T-cell (primary cell): ENCODE measurements at places on chromosomes 1 and 21.
A peak's percentile ranks its signal among the peaks of the same experiment; 100 is the strongest.

DNA sequence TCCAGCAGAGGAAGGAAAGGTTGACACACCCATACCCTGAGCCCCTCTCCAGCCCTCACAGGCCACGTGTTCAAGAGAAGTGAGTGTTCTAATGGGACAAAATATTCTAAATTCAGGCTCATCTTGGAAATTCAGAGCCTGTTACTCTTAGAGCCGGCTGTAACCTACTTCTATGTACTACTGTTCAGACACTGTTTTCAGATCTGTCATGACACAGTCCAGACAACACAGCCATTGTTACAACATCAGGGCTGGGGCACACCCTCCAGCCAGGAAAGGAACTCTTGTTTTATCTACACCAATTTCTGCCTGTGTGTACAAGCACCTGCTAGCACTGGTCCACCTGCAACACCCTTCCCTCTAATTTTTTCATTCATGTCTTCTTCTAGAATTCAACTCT lies 145.4 kb upstream of the C8B start:
- no peak for DNase-seq

DNA sequence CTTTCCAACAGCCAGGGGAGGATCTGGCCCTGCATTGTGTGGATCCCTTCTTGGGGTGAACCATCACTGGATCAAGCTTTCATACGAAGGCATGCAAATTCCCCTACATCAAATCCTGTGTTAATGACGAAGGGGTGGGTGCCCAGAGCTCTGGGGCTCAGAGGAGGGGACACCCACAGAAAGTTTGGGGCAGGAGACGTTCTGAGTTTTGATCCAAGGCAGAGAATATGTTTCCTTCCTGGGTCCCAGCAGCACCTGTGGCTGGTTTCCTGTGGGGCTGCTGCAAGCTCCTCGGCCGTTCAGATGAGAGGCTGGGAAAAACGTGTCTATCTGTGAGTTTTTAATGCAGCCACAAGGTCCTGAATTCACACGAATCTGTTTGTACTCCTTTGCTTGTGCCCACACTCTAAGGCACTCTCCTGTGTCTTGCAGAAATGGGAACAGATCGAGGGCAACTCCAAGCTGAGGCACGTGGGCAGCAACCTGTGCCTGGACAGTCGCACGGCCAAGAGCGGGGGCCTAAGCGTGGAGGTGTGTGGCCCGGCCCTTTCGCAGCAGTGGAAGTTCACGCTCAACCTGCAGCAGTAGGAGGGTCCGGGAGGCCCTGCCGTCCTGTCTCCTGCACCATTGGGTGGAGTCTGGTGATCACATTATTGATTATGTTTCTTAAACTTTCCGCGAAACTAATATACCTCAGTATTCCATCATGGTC lies 147.1 kb downstream of the PGBD5 start:
- DNase-seq, result no peak

DNA sequence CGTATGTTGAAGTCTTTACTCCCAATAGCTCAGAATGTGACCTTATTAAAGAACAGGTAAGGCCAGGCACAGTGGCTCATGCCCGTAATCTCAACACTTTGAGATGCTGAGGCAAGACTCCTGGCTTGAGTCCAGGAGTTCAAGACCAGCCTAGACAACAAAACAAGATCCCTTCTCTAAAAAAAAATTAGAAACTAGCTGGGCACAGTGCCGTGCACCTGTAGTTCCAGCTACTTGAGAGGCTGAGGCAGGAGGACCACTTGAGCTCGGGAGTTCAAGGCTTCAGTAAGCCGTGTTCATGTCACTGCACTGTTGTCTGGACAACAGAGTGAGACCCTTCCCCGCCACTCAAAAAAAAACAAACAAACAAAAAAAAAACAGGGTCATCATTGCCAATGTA lies 171.3 kb downstream of the RERE start:
- DNase-seq, result no peak

DNA sequence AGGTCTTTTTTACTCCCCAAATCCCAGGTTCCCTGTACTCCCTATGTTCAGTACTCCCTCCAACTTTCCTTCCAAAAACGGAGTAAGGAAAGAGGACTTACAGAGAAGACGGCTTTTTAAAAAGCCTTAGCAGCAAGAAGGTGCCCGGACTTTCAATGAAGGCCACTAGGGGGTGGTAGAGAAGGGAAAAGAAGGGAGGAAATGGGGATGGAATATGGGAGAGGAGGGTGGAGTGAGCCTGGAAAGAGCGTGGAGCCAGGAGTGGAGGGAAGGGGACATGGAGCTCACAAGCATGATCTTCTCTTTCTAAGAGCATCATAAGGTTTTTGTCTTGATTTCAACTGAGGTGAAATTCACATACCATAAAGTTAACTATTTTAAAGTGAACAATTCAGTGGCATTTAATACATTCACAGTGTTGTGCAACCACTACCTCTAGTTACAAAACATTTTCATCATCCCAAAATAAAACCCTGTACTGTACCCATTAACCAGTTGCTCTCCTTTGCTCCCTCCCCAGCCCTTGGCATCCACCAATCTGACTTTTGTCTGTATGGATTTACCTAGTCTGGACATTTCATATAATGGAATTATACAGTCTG lies 129.9 kb downstream of the ZNF281 start:
- DNase-seq, result peak; percentile 22
